ENCODE measurements at places on chromosomes 4 and X.

- DNase-seq = peak; percentile 8
Observed at GRCh38 chrX:68710870-68711576, 63.6 kb downstream of the STARD8 start.

DNA sequence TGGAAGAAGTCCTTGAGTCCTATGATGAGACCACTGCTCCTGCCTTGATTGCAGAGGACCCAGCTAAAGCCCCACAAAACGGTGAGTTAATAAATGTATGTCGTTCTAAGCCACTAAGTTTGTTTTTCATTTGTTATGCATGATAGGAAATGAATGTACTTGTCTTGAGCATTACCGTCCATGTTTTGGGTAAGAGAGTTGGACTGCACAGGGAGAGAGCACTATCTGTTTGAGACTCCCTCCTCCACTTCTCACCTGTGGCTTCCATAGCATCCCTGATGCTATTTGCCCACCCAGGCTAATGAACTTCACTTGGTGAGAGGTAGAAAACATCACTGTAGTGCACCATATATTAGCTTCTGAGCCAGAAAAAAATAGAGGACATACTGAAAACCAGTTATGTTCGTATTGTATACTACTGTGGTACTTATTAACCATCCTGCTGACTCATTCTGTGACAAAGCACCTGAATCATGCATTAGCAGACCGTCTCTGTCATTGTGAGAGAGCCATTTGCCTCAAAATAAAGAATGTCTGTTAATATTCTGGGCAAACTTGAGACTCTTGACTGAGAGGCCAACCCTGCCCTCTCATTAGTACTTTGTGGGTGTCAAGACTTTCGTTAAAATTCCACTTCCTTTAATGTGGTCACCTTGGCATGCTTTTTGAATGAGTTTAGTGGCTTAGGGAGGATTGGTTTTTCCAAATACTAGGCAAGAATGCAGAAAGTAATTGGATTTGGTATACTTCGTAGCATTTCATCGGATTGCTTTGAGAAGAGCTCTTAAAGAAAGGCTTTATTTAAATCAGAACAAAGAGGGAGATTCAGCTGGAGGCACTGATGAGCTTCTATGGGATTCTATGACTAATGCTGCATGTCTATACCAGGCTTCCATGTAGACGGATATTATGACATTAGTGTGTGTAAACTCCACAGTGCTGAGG is 99.3 kb upstream of the GRPR start:
- no peak for DNase-seq

DNA sequence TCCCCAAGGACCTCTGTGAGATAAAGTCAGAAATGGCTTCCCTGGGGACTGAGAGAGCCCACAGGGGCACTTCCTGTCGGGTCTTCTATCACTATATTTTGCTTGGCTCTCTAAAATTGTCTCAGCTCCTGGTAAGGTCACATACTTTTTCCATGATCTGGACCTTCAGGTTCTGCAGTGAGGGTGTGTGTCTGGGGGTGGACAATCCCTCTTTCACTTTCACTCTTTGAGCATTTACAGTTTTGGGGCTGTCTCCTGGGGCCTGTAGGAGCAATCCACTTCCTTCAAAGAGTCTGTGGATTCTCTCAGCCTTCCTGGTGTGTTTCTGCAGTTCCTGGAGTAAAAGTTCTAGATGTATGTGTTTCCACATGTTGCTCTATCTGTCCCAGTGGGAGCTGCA is 335.7 kb downstream of the FSTL5 start:
- DNase-seq = no peak

DNA sequence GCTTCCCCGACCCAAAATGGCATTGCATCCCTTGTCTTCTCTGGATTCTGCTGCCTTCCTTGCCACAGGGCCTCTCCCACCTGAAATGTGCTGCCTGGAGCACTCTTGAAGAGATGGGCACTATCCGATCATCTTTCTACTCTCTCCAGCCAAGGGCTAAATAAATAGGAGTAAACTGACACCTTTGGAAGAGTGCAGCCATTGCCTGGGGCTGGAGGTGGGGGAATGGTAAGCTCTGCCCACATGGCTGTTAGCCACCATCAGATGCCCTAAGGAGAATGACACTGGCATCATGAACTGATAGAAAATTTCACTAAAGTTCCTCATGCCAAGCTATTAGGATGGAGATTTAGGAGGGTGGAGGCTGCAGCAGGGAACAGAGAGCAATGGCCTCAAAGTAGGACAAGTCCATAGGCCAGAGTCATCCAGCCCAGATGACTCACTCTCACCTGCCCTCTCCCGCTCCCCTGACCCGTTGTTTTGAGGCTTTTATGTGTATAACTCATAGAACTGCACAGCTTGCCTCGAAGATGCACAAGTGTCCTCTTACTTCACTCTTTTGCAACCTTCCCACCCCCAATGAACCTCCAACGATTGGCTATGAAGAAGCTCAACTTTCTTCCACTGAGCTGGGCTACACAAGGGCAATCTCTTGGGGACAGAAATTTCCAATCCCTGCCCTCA is 822 bp upstream of the PFKFB1 start:
- no peak for DNase-seq

- no peak for DNase-seq
Observed at GRCh38 chr4:69831646-69832325, 28.2 kb downstream of the SULT1E1 start.

DNA sequence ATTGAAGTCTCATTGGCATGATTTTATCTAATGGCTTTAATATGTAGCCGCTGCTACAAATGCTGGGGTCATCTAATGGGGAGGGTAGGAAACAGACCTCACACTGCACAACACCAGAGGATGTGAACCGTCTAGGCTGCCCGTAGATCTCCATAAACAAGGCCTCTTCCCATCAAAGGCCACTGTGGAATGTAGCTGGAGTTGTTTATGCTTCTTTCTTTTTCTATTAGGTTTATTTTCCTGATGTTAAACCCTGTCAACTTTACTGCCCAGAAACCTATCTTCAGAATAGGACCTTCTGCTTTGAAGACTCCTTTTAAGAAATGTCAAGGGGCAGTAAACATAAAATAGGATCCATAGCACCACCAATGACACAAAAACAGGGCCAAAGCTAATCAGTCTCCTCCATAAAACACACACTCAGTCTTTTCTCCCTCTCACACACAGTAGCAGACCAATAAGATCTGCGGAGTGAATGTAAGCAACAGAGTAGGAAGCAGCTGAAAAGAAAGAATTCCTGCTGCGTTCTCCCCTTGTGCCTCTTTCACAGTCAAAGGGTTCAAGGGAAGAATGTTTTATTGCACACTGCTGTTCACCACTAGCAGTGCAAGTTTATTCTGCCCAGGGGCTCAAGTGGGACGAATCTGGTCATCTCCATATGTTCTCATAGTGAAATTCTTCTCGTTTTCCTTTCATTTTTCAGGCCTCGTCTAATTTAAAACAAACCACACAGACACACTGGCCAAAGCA is 72.2 kb downstream of the MAML3 start:
- no peak for DNase-seq

All from activated CD4-positive, alpha-beta T cell treated with anti-CD3 and anti-CD28 coated beads, Interleukin-2, amount 10 ng/mL, durations not matched to agents 7 days and 5 days (primary cell).